ENCODE measurements at places on chromosomes 16 and 17.

- no peak for DNase-seq
Measured at GRCh38 chr17:82864713-82865248, 25.0 kb upstream of the ZNF750 start.

DNA sequence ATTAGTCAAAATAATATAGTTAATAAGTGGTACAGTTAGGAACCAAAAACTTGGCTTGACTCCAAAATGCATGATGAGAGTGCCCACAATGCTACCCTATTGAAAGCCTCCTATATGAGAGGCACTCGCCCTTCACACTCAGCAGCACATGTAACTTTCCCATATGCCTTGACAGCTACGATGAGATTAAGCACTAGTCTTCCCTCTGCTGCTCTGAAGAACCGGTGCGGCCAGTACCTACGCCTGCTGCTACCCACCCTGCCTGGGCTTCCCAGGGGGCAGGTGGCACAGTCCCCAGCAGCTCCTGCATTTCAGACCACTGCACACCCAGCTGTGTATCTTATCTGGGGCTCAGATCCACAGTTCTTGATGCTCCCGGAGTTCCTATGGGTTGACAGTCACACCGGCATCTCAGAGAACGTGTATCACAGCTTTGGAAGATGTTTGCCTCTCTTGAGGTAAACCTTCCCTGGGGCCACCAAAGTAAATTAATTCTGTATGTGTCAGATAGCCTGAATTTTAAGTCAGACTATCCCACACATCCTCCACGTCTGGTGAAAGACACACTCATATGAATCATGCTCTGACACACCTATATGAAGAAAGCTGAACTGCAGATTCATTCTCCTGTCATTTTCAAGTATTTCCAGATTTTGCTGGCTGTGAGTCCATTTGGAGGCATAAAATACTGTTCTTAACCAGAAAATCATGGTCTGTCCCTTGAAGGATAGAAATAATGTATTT lies 77.8 kb downstream of the MYH10 start:
- no peak for DNase-seq

DNA sequence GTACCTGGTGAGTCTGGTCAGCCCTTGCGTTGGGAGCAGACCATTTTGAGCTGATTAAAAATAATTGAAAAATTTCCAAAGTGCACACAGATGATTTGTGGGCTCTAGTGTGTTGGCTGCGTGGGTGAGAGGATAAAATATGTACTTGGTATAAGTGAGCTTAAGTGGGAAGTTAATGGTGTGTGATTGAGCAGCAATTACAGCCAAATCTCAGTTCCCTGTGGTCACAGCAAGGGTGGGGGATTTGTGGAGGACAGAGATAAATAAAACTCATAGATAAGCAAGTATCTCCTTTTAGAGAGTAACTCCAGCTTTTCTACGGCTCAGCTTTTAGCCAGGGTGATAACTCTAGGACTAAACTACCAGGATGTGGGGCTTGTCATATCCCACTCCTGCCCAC lies 390.4 kb downstream of the UTP18 start:
- DNase-seq: no peak

- no peak for DNase-seq
Measured at GRCh38 chr16:73108195-73108963, 60.5 kb upstream of the ZFHX3 start.

GRCh38 chr17:68697850-68698361 lies 96.7 kb upstream of the FAM20A start:
- DNase-seq: no peak

DNA sequence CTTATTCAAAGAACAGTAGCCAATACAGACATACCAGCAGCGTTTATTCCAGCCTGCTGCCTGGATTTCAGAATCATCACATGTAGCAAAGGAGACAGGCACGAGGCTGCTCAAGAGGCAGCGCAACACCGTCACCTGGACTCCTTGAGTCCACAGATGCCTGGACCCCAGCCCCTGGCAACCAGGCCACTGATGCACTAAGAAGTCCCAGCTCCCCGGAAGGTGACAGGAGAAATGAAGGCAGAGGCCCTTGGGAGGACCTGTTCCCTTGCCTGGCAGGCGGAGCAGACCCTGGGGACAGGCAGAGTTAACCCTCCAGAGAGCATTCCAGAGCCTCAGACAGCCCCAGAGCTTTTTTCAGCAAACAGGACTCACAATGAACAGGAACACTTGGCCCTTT lies 16.5 kb downstream of the SMIM5 start:
- DNase-seq: no peak

DNA sequence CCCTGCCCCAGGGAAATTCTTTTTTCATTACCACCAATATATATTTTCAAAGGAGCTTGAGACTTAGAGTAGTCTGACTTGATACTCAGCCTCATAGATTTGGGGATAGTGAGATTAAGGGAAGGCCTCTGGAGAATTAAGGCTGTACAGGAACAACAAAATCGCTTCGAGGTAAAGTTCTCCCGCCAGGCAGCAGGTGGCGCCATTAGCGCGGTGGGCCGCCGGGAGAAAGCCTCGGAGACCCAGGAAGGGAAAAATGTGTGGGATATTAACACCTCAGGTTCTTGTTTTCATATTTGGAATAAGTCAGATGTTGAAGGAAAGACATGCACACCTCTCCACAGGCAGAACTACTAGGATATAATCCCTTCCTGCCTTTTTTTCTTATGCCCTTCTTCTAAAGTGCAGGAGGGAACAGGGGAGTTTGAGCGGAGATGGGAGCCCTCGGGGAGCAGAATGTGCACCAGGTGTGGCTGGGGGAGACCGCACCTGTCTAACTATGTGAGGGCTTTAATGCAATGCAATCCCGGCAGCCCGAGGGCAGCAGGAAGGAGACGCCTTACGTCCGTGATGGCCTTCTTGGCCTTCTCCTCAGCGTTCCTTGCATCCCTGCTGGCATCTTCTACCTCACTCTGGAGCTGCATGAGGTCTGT lies 25.9 kb downstream of the MYH3 start:
- DNase-seq: no peak

DNA sequence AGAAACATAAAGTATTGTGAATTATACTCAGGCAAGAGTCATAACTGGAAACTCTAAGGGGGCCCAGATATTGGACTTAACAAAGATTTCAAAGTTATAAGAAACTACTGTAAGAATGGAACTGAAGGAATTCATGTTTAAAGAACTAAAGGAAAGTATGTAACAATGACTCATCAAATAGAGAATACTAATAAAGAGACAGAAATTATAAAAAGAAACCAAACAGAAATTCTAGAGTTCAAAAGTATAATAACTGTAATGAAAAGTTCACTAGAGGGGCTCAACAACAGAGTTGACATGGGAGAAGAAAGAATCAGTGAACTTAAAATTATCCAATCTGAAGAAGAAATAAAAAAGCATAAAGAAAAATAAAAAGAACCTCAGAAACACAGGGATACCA lies 55.4 kb downstream of the ADCY9 start:
- DNase-seq: no peak

GRCh38 chr16:66354034-66354909 lies 12.2 kb upstream of the CDH5 start:
- no peak for DNase-seq

DNA sequence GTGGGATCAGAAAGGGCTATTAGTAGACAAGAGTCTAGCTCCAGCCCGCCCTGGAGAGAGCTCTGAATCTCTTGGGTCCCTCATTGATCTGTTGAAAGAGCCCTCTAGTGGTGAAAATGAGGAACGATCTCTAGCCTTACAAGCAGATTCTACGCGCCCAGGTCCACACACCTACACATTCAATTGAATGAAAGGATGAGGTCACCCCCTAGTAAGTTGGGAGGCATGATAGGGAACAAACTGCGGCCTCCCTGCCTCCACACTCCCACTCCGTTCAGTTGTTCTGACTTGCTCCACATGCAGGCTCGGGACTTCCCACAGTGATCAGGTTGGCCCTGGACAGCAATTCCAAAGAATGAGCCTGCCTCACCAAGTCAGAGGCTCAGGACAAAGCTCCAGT lies 2.9 kb upstream of the CACNG3 start:
- DNase-seq: peak; percentile 1

- no peak for DNase-seq
Measured at GRCh38 chr17:71872843-71873485, 247.9 kb upstream of the SOX9 start.

GRCh38 chr16:400061-400591 lies 1.6 kb upstream of the DECR2 start:
- DNase-seq: no peak

DNA sequence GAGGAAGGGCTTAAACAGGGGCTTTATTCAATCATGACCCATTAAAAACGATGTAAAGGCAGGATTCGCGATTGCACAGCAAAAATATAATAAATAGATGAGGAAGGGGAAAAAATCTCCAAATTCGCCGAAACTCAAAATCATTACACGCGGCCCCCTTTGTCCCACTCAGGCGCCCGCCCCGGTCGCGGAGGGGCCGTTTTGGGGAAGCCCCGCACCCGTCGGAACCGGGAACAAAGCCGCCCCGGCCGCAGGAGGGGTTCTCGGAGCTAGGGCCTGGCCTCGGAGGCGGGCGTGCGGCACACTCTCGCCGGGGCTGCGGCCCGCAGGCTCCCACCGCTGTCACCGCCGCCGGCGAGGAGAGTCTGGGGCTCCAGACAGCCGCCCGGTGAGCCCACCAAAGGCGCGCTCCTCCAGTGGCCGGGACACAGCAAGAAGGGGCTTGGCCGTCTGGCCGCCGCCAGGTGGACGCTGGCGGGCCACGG lies 521 bp downstream of the C16orf87 start:
- DNase-seq: no peak

GRCh38 chr17:57144567-57144966 lies 59.5 kb downstream of the AKAP1 start:
- DNase-seq: no peak

DNA sequence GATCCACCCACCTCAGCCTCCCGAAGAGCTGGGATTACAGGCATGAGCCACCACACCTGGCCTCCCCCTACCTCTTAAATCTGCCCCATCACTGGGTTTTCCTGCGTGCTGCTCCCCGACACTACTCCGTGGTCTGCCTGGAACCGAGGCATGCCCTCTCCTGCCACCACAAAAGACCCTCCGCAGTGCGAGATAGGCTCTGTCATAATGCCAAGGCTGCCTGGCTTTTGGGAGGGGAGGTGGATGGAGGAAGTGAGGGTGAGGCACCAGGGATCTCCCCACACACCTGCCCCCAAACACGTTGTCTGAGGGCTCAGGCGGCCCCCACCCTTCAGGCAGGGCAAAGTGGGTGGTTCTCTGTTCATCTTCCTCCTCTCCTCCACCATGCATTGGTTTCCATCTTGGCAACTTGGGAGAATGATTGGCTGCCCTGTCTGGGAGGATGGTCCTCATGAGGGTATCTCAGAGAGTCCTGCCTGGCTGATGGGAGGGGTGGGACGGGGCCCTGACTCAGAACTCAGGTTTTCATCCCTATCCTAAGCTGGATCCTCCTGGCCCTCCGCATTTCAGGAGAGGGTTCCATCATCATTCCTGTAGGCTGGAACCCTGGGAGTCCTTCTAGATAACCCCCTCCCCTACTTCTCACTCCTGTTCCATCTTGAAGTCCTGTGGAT lies 23.2 kb downstream of the IGFBP4 start:
- DNase-seq: no peak

DNA sequence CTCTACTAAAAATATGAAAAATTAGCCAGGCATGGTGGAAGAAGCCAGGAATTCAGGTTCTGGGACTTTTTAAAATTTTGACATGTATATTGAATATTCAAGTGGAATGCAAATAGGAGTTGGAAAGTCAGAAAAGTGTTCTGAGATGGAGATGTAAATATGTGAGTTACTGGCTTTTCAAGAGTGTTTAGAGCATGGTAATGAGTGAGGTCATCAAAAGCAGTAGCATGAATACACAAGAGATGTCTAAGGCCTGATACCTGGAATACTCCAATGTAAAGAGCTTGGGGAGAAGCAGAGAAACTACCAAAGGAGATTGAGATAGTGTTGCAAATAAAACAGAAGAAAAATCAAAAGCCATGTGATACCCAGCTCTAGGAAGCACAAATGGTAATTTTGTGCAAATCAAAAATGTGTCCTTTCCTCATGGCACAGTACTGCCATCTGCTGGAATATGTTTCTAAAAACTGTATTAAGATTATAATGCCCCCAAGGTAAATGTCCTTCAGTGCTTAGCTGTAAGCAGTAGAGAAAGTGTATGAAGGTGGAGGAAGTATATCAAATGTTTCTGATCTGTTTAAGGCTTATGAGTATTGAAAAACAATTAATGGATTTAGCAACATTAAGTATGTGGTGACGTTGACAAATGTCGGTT lies 908.4 kb downstream of the KCNJ18 start:
- no peak for DNase-seq

DNA sequence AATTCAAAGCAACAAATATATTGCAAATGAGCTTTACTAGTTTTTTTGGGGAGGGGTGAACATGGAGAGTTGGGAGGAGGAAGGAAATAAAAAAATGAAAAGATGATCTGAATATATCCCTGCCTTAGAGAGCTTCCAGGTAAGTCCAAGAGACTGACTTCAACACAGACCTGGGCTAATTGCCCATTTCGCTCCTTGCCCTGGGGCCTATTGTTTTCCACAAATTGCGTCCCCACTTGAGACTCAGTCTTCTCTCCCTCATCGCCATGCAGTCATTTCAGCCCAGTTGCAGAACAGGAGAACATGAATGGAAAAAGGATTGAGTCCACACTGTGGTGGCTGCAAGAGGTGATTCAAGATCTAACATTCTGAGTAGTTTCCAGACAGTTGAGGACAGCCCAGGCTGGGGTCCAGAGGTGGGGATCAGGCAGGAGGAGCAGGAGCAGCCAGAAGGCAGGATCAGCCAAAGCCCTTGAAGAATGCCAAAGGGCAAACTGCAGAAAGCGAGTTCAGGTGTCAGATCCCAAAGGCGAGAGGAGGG lies 21.6 kb upstream of the TOB1 start:
- DNase-seq: no peak

DNA sequence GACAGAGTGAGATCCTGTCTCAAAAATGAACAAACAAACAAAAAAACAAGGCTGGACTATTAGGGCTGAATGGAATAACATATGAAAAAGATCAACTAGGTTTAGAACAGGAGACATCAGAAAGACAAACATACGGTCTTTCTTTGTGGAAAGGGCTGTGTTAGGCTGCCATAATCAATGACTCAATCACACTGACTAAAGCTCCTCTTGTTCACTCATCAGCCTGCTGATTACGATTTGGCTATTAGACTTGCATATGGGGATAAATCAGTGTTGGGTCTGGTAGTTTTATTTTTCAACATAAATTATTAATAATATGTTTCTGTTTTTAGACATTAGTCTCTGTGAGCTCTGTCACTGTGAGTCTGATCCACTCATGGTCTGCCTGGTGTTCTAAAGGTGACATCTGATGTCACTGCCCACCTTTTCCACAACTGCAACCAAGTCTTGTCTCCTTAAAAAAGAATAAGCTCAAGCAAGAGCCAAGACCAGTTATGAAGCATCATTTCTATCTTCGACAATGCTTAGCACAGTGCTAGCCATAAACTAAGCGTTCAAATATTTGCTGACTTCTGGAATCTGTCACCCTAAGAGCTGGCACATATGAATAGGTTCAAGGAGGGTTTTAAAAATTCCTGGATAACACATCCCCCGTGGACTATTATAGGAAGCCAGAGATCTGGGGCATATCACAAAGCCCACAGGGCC lies 10.2 kb downstream of the CFAP20 start:
- no peak for DNase-seq

DNA sequence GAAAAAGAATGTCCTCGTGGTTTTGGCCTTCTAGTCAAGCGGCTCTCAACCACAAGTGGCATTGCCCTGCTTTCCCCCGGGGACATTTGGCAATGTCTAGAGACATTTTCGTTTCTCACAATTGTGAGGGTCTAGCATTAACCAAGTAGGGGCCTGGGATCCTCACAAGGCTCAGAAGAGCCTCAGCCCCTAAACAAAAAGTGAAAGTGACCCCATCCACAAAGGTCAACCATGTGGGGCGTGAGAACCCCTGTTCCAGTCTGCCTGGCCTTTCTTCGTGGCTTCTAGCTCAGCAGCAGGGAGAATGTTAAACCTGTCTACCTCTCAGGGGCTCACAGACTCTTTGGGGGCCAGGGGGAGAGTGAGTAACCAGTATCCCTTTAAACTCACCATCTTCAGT lies 4.8 kb upstream of the RPL38 start:
- no peak for DNase-seq

Measured in NCI-H2107 (cell line).